Astrocyte of the cerebellum (primary cell): ENCODE measurements at places on chromosomes 5 and 9.

GRCh38 chr5:32848681-32849080, 137.6 kb downstream of the NPR3 start:
- no peak for DNase-seq

DNA sequence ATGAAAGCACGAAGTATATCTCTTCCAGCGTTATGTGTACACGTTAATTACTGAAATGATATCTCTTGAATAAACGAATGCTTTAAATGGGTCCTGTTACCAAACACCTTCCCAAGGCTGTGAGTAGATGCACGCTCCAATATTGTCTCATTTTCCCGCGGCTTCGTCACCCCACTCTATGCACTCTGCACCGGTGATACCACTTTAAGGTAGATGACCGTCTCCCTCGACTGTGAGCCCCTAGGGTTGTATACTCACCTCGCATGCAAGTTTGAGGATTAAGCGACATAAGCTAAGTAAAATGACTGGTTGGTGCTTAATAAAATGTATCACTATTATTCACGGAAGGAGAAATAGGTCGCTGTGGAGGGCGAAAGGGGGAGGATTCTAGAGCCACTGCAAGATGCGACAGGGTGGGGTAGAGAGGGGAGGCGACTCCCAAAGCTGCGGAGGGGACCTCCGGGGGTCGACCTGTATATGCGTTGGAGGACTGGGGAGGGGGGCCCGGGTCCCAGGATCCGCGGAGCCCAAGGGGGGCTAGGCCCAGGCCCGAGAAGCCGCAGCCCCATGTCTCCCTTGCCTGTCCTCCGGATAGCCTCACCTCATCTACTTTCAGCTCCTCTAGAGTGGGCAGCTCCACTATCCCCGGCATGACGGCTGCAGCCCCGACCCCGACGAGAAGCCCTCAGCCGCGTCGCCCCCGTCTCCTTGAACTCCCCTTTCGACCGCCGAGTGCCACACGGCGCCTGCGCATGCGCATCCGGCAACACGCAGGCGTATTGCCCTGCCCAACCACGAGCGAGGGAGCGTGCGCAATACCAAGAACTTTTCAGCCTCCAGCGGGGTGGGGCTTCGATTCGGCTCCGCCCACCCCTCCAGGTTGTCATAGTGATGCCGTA, at the start of the genes MORN5 and NDUFA8:
Gene MORN5, plus strand, starts transcription at position 883 of the 899 bp plus-strand sequence. CDS start 65 bp downstream, outside the sequence.
Gene NDUFA8, minus strand, starts transcription at position 754 of the 899 bp plus-strand sequence. Its CDS starts 102 bp downstream, at position 652.
- DNase-seq: peak; percentile 90

DNA sequence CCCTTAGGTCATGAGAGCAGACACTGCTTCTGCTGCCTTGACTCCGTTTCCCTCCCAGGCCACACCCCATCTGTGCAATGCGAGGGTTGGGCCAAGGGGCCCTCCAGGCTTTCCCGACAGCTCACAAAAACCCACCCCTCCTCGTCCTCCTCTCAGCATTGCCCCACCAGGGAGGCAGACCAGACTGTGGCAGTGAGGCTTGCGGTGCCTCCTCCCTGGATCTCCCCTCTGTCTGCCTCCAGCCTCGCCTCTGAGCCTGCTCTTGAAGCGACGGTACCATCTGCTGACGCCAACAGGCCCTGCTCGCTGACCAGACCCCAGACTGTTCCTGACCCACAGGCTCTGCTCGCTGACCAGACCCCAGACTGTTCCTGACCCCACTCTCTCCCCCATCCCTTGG, 99.2 kb upstream of the CACNA1B start:
- no peak for DNase-seq

DNA sequence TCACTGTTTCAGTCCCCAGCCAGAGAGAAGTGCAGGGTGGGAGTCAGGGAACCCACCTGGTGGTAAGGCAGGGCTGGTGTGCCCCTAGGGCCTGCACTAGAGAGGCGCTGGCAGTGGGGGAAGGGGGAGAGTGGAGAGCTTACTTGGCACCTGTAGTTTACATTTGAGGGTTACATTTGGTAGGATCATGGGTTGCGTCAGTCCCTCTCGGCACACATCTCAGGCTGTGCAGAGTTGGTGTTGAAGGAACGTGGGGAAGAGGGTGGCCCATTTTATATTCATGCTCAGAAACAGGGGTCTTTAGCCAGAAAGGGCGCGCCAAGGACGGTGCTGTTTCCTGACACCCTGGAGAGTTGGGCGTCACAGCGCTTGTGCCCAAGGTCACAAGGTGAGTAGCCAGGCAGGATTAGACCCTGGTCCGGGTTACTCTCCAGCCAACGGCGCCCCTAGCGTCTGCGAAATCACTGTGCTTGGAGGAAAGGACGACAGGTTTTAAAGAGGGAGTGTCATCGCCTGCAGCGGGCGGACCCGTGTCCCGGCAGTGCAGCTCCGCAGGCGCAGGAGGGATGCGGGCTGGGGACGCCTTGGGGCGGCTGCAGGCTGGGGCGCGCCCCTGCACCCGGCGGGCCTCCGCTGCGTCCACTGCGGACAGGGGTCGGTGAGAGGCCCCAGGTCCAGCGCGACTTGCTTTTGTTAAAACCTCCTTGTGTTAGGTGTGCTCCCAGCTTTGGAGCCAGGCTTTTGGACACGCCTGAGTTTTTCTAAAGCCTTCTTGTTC, 272.6 kb downstream of the FANCC start:
- DNase-seq: no peak

DNA sequence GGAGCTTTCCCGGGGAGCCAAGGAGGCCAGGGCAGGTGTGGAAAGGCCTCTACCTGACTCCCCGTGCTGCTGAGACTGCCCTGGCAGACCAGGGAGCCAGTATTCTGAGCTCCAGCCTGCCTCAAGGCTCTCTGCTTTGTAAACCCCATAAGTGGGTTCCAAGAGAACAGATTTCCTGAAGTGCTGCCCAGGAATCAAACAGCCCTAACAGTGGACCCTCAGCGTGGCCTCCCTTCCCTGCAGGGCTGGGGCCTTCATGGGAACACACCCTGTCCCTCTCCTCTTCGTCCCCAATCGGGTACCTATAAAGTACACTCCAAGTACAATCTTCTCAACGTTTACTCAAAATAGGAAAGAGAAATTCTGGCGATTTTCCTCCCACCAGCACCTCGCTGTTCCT, 252.5 kb downstream of the FSTL4 start:
- no peak for DNase-seq

GRCh38 chr5:9861666-9862256, 231.6 kb upstream of the TAS2R1 start:
- no peak for DNase-seq

GRCh38 chr5:72605632-72606031, 98.4 kb upstream of the ZNF366 start:
- DNase-seq: no peak

DNA sequence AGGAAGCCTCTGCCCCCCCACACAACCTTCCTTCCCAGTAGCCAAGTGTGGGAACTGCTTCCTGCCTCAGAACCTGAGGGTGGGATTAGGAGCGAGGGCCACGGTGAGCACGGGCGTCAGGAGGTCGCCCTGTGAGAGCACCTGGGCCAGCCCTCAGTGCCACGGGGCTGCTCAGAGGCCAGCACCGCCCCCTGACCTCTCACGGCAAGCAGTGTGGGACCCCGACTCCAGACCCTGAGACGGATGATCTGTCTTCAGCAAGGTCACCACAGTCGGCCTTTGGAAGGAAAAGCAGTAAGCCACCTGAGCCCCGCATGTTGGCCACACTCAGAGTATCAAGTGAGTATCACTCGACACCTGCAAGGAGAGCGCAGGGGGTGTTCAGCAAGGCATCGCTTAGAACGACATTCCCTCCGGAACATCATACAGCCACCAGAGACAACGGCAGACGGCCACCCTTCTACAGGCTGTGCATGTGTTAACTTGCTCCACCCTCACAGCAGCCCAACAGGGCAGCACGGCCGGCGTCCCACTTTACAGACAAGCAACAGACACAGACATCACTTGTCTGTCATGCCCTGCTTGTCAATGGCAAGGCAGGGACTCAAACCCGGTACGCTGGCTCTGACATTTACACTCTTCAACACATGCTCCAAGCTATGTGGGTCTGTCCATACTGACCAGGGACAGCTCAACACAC, 50.2 kb downstream of the IPPK start:
- no peak for DNase-seq

- peak; percentile 50 for DNase-seq
Observed at GRCh38 chr9:17795744-17796143, 216.9 kb downstream of the SH3GL2 start.

DNA sequence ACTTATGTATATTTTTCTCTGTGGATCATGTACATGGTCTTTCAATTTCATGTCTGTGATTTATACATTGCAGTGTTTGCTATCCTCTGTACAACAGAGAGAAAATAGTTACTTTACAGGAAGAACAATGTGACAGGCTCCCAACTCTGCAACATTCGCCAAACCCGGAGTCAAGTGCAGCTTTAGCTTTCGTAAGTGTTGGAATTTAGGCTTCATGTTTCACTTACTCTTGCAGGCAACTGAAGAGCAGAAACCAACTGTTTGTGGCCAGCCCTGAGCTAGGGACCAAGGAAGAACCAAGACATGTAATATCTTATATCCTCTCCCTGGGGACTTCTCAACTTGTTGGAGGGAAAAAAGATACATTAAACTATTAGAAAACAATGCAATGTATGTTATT, 147.9 kb downstream of the C5orf15 start:
- DNase-seq: no peak

- no peak for DNase-seq
Observed at GRCh38 chr5:88377705-88378656, 109.3 kb upstream of the TMEM161B start.

GRCh38 chr9:130805510-130806326, 29.3 kb upstream of the ABL1 start:
- no peak for DNase-seq

GRCh38 chr9:82961504-82962125, 101.3 kb downstream of the RASEF start:
- peak; percentile 68 for DNase-seq

GRCh38 chr5:74212336-74212735, 428.2 kb downstream of the ENC1 start:
- DNase-seq: no peak

DNA sequence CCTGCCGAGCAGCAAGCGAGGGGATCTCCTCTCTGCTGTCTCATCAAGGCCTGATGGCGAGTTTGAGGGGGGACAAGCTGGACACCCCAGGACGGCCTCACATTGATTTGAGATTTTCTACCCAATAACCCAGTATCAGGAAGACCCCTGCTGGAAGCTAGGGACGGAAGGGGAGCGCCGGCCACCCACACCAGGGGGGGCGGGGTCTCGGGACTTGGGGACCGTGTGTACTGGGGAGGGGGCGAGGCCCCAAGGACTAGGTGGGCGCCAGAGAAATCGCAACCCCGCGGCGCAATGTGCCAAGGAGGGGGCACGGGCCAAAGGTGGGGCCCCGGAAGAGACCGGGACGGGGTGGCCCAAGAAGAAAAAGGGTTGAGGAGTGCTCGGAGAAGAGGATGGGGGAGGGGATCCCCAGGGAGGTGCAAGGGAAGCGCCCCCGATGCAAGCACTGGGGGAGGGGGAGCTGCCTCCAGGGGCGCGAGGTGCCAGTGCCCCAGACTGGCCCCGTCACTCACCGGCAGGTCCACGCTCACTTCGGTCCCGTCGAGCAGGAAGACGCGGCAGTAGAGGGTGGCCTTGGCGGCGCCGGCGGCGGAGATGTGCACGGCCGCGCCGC, 1.1 kb downstream of the EPB41L4B start:
- DNase-seq: no peak

DNA sequence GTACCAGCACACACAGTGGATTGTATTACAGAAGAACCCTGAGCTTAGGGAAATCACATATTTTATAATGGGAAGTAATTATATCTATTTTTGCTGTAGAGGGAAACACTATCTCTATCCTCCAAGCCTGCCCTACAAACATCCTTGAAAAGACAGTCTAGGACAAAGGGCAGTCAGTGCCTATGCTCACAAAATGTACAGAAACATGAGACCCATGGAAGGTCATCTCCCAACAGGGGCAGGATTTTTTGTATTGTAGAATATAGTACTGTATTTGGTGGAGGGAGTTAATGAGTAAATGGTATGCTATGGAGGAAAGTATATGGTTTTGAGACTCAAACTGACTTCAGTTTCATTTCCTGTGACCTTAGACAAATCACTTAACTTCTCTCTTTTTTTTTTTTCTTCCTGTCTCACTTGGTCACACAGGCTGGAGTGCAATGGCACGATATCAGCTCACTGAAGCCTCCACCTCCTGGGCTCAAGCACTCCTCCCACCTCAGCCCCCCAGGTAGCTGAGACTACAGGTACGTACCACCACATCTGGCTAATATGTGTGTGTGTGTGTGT, 5.8 kb upstream of the RAB14 start:
- DNase-seq: no peak

GRCh38 chr9:138071292-138071691, 193.7 kb downstream of the CACNA1B start:
- DNase-seq: no peak

- DNase-seq: no peak
Observed at GRCh38 chr5:147426640-147427327, 83.1 kb downstream of the DPYSL3 start.

GRCh38 chr9:88658311-88658822, 123.4 kb downstream of the NXNL2 start:
- no peak for DNase-seq

DNA sequence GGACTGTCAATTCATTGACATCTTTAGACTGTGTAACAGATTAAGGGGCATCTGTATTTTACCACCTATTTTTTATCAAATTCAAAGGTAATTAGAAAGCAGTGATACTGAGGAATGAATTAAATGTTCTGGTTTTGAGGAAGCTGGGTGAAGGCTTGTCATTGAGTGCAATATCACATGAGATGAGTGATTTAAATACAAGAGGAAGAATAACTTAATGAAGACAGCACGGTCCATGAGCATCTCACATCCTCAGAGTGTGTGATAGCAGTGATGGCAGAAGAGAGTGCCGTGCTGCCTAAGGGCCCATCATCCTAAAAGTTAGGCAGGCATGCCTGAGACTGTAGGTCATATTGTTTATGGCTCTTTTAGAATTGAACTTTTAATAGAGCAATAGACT, 263.3 kb downstream of the MAST4 start:
- DNase-seq: no peak

DNA sequence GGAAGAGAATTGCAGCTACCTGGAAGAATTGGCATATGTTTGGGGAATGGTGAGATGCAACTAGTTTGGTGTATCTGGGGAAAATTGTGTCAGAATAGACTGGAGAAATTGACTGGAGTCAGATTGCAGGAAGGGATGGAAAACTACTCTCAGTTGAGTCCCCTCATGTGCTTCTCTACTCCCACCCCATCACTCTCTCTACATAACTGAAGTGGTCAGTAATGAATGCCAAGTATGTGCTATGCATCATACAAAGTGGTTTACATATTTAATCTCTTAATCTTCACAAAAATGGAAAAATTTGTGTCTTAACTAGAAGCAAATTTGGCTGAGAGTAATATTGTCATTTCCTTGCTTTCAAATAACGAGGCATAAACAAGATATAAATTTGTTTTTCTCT, 146.4 kb upstream of the TNC start:
- DNase-seq: no peak

GRCh38 chr9:35729700-35730485, 2.1 kb downstream of the TLN1 start:
- DNase-seq: peak; percentile 57

GRCh38 chr5:150630461-150631325, 9.8 kb upstream of the SYNPO start:
- no peak for DNase-seq
